ENCODE measurements at places on chromosomes 13 and 19.

- DNase-seq, result no peak
Measured at GRCh38 chr19:18774782-18775444, 16.2 kb downstream of the COMP start.

DNA sequence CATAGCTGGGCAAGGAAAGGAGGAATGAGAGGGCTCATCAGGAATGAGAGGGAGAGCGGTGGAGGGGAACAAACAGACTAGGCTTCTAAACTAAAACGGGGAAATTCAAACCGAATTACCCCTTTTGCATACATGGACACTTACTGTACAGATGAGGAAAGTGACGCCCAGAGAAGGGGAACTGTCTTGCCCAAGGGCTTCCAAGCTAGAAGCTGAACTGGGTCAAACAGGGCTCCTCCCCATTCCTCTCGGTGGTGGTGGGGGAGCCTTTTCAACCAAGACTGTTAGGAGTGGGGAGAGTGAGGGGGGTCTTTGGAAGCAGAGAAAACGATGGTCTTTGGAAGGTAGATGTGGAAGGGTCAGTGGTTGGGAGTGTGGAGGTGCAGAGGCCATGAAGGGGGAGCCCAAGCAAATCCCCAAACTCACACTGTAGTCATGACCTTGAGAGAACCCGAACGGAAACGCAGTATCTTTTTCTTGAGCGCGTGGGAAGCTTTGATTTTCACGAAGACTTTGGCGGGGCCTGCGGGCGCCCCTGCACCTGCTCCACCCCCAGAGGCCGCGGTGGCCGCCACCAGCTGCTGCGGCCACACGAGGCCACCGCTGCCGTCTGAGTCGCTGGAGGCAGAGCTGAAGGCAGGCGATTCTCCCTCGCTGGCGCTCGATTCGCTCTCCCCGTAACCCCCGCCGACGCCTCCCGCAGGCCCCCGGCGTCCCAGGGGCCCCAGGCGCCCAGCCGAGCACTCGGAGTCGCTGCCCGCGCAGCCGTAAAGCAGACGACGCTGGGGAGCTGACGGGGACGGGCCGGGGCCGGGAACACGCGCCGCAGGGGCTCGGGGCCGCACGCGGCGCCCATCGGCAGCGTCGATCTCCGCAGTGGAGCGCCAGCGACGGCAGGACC is 12.3 kb upstream of the GNG8 start:
- no peak for DNase-seq

DNA sequence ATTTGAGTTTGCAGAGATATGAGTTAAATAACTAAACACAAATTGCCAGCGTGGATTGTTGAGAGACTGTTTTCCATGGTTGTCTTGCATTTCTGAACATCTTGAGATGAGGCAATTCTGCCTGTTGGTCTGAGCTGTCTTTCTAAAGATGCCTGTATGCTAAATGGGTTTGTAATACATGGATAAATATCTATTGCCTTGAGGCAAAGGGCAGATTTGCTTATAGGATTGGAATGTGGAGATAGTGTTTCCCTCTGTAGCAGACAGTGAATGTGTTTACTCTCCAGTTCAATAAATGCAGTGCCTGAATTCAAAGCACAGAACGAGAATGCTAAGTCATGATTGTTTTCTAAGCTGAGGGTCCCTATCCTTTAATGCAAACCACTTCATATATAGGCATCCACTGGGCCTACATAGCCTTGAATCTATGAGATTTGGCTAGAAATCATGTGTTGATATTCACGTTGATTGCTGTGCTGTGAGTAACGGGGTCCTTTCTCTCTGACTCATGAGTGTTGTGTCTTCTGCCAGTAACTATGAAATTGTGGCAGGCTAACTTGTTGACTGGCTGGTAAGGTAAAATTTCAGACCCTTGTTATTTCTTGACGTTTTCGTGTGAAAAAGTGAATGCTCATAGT is 2554.8 kb downstream of the PCDH9 start:
- DNase-seq, result no peak

GRCh38 chr19:12779162-12779993 is 4.0 kb upstream of the HOOK2 start:
- no peak for DNase-seq

DNA sequence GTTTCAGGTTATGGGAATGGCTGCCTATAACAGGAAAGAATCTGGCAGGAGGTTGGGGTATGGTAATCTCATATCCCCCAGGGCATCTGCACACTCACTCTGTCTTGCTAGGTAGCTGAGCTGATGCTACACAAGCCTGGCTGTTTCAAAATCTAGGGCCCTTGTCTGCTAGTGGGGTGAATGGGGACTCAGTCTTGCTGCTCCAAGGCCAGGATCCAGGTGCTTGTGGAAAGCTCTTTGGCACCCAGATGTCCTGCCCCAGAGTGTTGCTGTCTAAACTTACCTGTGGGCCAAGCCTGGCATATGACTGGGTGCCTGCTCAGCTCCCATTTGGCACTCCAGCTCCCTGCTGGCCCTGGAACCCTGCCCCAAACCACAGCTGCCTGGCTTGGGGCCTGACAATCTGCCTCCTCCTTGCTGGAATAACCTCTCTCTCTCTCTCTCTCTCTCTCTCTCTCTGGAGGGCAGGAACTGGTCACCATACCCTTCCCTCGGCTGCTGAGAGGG is 158.1 kb upstream of the TSC22D1 start:
- no peak for DNase-seq

GRCh38 chr19:33460221-33460908 is 61.2 kb downstream of the PEPD start:
- DNase-seq, result no peak

- no peak for DNase-seq
Measured at GRCh38 chr13:45255247-45255987, 54.6 kb upstream of the KCTD4 start.

GRCh38 chr19:57033576-57033975 is 86.2 kb upstream of the USP29 start:
- no peak for DNase-seq

- peak; percentile 60 for DNase-seq
Measured at GRCh38 chr13:73702419-73703071, 431.7 kb downstream of the KLF12 start.

DNA sequence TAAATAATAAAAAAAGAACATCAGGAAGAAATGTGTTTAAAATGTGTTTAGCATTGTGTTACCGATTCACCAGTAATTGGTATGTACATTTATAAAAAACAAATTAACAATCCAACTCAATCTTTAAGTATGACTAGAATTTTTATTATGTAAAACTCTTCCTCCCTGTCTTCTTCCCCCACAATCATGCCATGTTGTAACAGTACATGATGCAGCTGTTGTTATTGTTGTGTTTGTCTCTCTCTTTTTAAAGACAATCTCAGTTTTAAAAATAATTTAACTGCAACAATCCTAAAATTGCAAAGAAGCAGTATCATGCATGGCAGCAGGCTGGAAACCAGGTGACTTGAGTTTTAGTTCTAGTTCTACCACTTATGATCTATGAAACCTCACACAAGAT is 180.2 kb downstream of the RGCC start:
- no peak for DNase-seq

GRCh38 chr13:30148171-30148754 is 159.1 kb downstream of the KATNAL1 start:
- DNase-seq, result peak; percentile 54

GRCh38 chr13:75302071-75302698 is 179.8 kb downstream of the TBC1D4 start:
- no peak for DNase-seq

GRCh38 chr13:113211774-113212173 is 2.4 kb downstream of the CUL4A start:
- DNase-seq, result no peak

DNA sequence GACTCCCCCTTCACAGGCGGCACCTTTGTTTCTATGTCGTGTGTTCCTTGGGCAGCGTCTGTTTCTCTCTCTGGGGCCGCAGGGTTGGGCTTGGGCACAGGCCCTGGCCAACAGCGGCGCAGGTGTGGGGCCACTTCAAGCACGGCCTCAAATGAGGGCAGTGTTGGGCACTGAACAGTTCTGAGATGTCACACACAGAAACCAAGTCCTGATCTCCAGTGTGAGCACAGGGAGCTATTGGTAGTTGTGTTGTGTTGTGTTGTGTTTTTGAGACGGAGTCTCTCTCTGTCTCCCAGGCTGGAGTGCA is 42.7 kb downstream of the GATAD2A start:
- DNase-seq, result no peak

- DNase-seq, result no peak
Measured at GRCh38 chr19:56423985-56424353, 19.8 kb downstream of the ZNF583 start.

DNA sequence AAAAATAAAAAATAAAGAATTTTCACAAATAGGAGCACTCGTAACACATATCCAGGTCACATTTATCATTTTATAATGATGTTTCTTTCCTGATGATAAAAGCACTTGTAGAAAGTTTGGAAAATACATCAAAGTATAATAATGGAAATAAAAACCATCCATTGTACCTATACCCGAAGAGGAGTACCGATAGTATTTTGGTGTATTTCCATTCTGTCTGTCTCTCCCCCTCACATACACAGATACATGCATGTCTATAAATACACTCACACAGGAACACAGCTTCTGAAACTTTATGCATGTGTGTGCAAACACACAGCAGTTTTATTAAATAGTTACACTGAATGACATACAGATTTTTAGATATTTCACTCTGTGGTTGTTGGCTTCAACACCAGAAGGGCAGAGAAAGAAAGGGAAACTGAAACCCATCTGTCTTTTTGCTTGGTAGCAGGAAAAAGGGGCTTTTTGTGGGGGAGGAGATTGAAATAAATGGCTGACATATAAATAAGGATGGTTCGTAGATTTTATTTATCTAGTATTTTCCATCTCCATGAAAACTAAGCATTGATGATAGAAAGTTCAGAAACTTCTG is 114.8 kb downstream of the LRCH1 start:
- peak; percentile 64 for DNase-seq

GRCh38 chr19:737591-738093 is 13.3 kb upstream of the MISP start:
- DNase-seq, result peak; percentile 58

DNA sequence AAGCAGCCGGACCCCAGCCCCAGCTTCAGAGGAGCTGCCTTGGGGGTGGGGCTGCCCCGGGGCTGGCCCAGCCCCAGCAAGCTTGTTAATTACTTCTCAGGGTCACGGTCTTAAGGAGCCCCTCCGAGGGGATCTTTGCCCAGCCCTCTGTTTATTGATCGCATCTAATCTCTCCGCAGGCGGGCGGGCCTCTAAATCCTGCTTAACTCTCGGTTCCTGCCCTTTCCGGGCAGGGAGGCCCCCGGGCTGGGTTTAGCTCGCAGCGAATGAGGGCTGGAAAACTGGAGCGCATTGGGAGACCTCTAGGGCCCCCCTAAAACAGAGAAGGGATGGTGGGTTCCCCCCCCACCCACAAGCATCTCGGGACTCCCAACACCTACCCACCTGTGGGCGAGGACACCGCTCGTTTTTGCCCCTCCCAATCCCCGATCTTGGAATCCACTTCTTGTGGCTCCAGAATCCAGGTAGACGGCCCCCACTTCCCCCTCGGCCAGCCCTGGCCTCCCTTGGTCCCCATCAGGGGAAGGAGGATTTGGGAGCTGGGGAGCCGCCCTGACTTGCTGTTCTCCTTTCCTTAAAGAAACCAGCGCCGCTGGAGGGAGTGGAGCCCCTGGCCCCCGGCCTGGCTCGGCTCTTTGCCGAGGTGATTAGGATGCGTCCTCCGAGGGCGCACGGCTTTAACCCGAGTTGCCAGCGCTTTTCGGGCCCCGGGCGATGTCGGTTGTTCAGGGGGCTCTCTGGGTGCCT is 59.5 kb upstream of the ADGRL1 start:
- no peak for DNase-seq

GRCh38 chr13:99356262-99357091 is 49.3 kb upstream of the GPR183 start:
- DNase-seq, result peak; percentile 82

- no peak for DNase-seq
Measured at GRCh38 chr19:5893296-5893903, 10.2 kb downstream of the NDUFA11 start.

DNA sequence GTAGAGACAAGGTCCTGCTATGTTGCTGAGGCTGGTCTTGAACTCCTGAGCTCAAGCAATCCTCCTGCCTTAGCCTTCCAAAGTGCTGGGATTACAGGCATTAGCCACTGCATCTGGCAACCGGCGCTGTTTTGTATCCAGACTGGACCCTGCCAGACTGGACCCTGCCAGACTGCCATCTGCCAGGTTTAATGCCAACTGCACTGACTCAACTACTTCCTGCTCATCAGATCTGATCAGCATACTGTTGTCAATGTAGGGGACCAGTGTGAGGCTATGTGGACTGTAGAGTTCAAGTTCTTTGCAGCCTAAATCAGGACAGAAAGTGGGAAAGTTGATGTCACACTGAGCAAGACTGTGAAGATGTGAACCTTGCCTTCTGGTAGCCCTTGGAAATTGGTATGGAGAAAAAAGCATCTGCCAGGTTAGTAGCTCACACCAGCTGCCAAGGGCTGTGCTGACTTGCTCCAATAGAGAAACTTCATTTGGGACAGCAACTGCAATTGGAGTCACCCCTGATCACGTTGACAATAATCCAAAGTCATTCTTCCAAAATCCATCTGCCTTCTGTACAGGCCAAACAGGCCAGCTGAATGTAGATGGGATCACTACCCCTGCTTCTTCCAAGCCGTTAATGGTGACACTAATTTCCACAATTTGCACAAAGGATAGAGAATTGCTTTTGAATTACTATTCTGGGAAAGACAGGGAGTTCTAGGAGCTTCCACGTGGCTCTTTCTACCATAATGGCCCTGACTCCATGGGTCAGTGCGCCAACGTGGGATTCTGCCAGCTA is 36.8 kb upstream of the ATP1A3 start:
- DNase-seq, result no peak

GRCh38 chr13:101289764-101290163 is 126.5 kb downstream of the NALCN start:
- peak; percentile 2 for DNase-seq

- DNase-seq, result no peak
Measured at GRCh38 chr19:4208385-4209094, 20.8 kb upstream of the EBI3 start.

- no peak for DNase-seq
Measured at GRCh38 chr13:23778002-23778652, 111.1 kb downstream of the MIPEP start.

DNA sequence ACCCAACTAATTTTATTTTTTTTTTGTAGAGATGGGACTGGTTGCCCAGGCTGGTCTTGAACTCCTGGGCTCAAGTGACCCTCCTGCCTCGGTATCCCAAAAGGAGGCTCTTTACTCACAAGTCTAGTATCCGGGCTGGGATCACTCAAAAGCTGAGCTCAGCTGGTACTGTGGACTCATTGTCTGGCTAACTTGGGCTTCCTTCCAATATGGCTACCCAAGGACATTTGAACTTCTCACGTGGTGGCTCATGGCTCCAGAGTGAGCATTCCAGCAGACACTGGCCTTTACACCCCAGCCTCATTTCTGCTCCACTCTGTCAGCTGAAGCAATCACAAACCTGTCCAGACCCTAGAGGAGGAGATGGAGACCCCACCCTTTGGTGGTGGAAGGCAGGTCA is 28.9 kb downstream of the HPN start:
- DNase-seq, result no peak

- DNase-seq, result no peak
Measured at GRCh38 chr19:29666578-29667386, 1.5 kb downstream of the PLEKHF1 start.

- no peak for DNase-seq
Measured at GRCh38 chr13:110183910-110184309, 123.0 kb downstream of the COL4A1 start.

GRCh38 chr13:74036373-74036772 is 97.8 kb downstream of the KLF12 start:
- no peak for DNase-seq

GRCh38 chr19:38564981-38565690 is 52.6 kb downstream of the MAP4K1 start:
- DNase-seq, result peak; percentile 27

GRCh38 chr13:79030513-79030912 is 371.6 kb upstream of the OBI1 start:
- DNase-seq, result no peak
